ENCODE measurements at places on chromosomes 1 and 21.

- no peak for DNase-seq
These were observed 145.6 kb downstream of the GDAP2 start for GRCh38 chr1:117783606-117784396.

DNA sequence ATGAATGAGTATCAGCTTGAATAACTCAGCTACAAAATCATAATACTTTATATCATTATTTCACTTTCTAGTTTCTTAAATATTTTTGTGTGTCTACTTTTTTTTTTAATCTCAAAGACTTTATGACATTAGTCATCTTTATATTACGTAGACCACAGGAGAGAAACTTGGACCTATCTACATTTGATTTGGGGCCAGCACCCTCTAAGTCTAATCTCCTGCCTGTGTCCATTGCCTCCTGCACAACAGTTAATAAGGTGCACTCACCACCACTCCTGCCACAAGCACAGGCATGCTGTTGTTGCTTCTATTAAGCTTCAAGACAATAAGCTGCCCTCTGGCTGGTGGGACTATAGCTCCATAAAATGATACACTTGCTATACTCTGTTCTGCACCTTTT is 70.4 kb downstream of the DIRAS3 start:
- no peak for DNase-seq

- no peak for DNase-seq
These were observed 52.6 kb upstream of the EPS8L3 start for GRCh38 chr1:109816175-109816811.

- DNase-seq, result no peak
These were observed 2.3 kb upstream of the CD55 start for GRCh38 chr1:207319199-207319598.

GRCh38 chr1:160996178-160996577 is 24.8 kb downstream of the F11R start:
- DNase-seq, result no peak
